EL (cell line): ENCODE measurements at places on chromosomes 5 and 9.

- peak; percentile 46 for DNase-seq
Observed at GRCh38 chr9:87564111-87564510, 66.4 kb downstream of the DAPK1 start.

GRCh38 chr5:96054311-96055030 is 92.8 kb upstream of the ELL2 start:
- no peak for DNase-seq

- DNase-seq = no peak
Observed at GRCh38 chr5:174189654-174190541, 144.4 kb downstream of the NSG2 start.

DNA sequence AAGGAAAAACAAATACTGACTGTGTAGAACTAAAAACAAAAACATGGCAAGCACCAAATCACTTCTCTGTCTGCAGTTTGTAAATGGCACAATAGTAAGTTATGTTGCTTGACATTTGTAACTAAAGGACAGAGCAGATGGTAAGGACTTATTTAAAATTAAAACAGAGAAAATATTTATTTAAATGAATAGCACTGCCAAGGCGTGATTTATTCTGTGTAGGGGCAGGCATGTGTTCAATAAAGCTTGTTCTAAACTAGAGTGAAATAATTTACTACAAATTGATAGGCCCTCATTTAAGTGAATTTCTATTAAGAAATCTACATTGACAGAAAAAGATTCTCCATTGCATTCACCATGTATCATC is 231.5 kb downstream of the CYLC2 start:
- DNase-seq = no peak

DNA sequence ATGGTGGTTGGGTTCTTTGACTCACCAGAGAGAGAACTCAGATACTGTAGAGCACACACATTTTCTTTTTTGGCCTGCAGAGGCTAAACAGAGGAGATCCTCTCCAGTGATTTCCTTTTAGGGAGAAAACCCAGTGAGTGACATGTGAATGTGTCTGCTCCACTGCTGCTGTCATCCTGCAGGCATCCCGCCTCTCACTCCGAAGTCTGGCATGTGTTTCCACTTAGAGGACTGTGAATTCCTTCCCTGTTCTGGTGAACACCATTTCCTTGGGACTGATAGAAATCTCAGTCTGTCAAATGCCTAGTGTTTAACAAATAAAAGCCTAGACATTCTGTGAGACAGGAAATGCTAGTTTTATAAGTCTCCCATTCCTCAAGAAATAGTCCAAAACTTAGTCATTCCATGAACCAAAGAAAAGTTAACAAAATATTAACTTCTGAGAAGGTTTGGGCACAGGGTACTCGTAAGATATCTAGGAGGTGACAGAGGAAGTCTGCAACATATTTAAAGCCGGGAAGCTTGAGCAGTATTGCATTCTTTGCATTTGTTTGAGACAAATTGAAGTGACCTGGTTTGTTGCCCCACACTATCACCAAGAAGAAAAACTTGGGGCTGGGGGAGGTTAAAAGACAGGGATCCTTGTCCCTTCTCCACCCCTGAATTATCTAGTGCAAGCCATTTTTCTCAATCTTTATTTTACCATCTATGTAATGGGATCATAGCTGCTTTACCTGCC is 74.9 kb upstream of the NIPAL4 start:
- DNase-seq = peak; percentile 100

- DNase-seq = no peak
Observed at GRCh38 chr5:52043543-52043942, 660.3 kb downstream of the ISL1 start.

GRCh38 chr5:169350016-169350415 is 49.1 kb upstream of the SLIT3 start:
- DNase-seq = peak; percentile 90

DNA sequence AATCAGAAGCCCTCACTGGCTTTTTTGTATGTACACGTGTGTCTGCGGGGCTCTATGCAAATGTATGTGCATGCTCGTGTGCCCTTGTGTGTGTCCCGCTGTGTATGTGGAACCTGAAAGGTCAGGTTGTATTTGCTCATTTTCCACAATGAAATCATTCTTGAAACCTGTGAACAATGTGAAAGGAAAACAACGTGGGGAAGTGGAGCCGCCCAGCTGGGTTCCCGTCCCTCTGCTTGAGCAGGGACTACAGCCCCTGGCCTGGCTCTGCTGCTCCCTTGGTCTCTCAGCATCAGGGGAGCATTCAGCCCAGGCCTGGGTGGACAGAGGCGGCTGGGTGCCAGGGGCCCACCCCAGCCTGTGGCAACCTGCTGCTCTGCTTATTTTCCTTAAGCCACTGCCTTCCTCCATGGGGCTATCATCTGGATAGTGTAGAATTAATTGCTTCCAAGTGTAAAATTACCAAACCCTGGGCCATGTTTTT is 3.0 kb downstream of the ECSCR start:
- no peak for DNase-seq

DNA sequence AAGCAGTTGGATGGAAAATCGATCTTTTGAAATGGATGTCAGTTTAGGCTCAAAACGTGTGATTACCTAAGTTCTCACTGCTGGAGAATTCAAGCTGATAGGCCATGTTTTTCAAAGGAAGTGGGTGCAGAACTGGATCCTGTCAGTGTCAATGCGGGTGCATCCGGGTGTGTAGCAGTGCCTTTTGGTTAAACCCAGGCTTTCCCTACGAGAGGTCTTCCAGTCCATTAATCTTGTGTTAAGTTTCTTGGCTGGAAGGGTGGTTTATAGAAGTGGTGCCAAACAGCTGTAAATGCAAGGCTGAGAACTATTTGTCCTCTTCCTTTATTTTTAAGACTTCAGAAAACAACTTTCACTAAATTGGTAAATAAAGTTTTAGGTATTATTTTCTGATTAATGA is 71.9 kb downstream of the DAPK1 start:
- no peak for DNase-seq

GRCh38 chr9:129208207-129209032 is 30.4 kb upstream of the IER5L start:
- DNase-seq = no peak

DNA sequence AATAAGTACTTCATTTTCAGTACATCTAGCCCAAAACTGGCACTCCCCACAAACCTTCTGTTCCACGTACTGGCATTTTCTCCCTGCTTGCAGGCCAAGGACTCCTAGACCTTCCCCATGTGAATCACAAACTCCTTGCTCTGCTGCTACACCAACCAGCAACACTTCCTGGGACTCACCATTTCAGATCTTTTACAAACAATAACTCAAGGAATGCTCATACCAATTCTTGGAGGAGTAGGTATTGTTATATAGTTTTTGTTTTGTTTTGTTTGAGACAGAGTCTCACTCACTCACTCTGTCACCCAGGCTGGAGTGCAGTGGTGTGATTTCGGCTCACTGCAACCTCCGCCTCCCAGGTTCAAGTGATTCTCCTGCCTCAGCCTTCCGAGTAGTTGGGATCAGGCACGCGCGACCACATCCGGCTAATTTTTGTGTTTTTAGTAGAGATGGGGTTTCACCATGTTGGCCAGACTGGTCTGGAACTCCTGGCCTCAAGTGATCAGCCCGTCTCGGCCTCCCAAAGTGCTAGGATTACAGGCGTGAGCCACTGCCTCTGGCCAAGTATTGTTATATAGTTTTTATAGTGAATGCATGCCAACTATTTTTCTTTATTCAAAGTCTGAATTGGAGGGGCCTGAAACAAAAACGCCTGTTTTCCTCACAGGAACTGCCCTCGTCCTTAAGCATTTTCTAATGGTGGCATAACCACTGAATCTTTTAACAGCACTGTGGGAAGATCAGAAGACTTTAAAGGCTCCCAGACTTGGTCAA is 210.8 kb downstream of the TSSK1B start:
- no peak for DNase-seq

- peak; percentile 59 for DNase-seq
Observed at GRCh38 chr9:137672907-137673791, 54.3 kb downstream of the EHMT1 start.

- DNase-seq = no peak
Observed at GRCh38 chr5:179464631-179465030, 85.7 kb upstream of the RUFY1 start.

GRCh38 chr5:105767267-105767666 is 1903.5 kb downstream of the EFNA5 start:
- no peak for DNase-seq

- peak; percentile 98 for DNase-seq
Observed at GRCh38 chr5:132265336-132266030, 8.0 kb downstream of the PDLIM4 start.

DNA sequence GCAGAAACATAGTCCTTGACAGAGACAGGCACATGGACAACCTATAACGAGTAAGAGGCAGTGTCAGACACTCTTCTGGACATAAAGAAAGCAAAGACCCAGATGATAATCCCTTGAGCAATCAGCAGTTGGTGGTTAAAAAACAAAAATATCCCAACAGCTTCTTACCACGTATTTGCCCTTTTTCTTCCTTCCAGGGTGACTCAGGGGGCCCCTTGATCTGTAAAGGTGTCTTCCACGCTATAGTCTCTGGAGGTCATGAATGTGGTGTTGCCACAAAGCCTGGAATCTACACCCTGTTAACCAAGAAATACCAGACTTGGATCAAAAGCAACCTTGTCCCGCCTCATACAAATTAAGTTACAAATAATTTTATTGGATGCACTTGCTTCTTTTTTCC is 9.5 kb downstream of the GZMK start:
- peak; percentile 22 for DNase-seq

DNA sequence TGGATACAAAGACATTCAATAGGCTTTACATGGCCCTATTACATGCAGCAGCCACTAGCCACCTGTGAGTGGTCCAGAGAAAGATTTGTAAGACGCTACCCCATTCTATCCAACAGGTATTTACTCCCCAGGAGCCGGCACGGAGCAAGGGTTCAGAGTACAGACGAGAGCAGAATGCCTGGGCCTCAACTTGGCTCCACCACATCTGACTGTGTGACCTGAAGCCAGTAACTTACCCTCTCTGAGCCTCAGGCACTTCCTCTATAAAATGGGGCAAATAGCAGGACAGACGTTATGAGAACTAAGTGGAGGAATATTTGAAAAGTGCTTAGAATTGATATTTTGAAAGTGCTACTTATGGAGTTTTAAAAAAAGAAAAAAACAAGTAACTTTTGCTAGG is 100.0 kb downstream of the TLE1 start:
- no peak for DNase-seq

- peak; percentile 77 for DNase-seq
Observed at GRCh38 chr9:109469646-109470358, 28.3 kb downstream of the PTPN3 start.

- peak; percentile 55 for DNase-seq
Observed at GRCh38 chr5:33726422-33727165, 165.2 kb downstream of the ADAMTS12 start.

DNA sequence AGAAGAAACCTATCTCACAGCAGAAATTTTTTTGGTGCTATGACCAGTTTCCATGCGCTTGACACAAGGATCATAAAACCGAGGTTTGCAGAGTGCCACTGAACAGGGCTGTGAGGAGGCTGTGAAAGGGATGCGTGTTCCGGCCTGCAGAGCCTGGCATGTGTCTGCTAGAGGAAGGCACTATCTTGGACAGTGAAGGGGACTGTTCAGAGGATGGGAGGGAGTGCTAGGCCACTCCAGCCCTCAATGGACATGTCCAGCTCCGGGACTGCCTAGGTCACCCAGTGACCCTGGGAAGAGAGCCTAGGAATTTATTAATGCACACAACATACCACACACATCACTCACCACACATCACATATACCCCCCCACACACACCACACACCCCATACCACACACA is 275.9 kb downstream of the GADD45G start:
- no peak for DNase-seq

GRCh38 chr9:137960496-137960895 is 82.9 kb downstream of the CACNA1B start:
- no peak for DNase-seq

DNA sequence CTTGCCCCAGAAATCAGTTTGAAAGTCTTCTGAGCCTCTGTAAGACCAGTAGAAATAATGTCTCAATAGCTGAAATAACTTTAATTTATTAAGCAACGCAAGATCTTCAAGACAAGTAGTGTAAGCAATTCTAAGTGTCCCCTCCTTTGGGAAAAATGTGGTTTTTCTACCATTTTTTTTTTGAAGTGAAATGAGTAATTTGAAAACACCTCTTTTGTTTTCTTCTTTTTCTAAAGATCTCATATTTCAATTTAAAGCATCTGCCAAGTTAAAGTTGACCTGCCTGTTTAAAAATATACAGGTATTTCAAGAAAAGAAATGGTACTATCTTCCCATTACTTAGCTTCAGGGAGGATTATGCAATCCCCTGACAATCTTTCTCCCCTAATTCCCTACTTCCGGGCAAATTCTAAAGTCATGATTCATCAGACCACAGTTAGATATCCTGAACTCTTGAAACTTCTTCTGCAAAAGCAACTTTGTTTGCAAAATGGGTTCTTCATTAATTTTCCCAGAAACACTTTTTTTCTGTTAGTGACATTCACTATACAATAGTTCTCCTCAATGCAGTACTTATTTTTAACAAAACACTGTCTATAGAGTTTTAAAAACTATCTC is 7.8 kb upstream of the ANXA1 start:
- DNase-seq = peak; percentile 89

- DNase-seq = no peak
Observed at GRCh38 chr5:6601816-6602215, 31.0 kb downstream of the NSUN2 start.
